Adrenal gland (tissue), 19 donors: ENCODE measurements at places on chromosomes 6 and 20. TPM values are rescaled to one million over a fixed set of nuclear protein-coding genes. Genes with fewer than 3 reads are reported as not detected.

GRCh38 chr6:112343977-112344376, 3.2 kb upstream of the RFPL4B start:
- H3K27me3 ChIP-seq = no peaks in the 10 kb centered on the region
- DNase-seq = no peak

GRCh38 chr6:101003075-101003474, 121.9 kb upstream of the ASCC3 start:
- no peak for DNase-seq
- no peaks in the 10 kb centered on the region for H3K4me1 ChIP-seq
- no peaks in the 10 kb centered on the region for H3K36me3 ChIP-seq

- H3K27ac ChIP-seq = no peak overlapping the region
- DNase-seq = no peak
- no peaks in the 10 kb centered on the region for H3K36me3 ChIP-seq
- H3K4me3 ChIP-seq = no peak overlapping the region
Observed at GRCh38 chr6:111585974-111586315, 19.7 kb downstream of the TRAF3IP2 start.

- no peaks in the 10 kb centered on the region for H3K27me3 ChIP-seq
- DNase-seq = peak; percentile 35
- no peak overlapping the region for H3K27ac ChIP-seq
- H3K4me1 ChIP-seq = peaks cover 51% of the 10 kb centered on the region
Observed at GRCh38 chr20:1467355-1468116, 887 bp upstream of the NSFL1C start.

DNA sequence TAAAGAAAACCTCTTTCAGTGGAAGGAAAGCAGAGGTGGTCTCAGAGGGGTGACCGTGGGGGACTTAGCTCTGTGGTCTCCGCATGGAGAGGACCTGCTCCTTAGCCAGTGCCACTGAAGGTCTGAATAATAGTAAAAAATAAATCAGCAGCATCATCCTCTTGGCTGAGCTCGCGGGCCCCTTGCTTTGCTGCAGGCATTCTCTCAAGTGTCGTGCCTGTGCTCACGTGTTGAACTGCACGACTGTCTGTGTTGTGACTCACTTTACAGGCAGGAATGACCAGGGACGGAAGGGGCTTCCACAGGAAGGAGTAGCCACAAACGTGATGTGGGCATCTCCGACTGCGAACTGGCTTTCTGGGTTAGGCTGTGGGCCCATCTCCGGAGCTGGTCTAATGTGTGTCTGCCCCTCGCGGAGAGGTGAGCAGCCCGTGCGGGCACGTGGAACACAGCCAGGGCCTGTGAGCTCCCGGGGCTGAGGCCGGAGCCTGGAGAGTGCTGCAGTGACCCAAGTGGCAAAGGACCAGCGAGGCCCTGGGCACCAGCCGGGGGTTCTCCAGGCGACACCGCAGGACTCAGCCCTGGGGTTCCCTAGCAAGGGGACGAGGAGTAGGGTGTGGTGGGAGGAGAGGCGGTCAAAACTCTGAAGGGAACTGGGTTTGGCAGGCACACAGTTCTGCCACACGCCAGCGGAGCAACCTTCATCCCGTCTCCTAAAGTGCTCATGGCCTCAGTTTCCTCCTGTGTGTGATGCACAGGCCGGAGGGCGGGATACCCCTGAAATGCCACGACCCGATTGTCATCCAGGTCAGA, 89.2 kb downstream of the RAMACL start:
- H3K4me3 ChIP-seq = no peak overlapping the region
- H3K36me3 ChIP-seq = no peaks in the 10 kb centered on the region
- no peak for DNase-seq

DNA sequence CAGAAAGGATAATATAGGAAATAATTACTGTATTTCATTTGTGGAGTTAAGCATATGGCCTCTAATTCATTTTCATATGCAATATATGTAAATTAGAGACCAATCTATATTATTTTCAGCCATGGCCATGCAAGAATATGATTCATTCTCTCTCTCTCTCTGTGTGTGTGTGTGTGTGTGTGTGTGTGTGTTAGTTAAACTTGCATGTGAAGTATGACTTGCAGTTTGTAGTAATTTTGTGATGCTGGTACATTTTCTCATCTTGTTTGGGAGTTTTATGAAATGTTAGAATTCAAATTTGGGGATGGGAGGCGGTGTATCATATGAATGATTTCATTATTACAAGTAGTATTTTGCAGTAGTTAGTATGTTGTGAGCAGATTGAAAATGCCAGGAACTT, 74.8 kb downstream of the JARID2 start:
- no peak for DNase-seq
- no peak overlapping the region for H3K4me3 ChIP-seq
- peaks cover 7% of the 10 kb centered on the region for H3K4me1 ChIP-seq
- no peaks in the 10 kb centered on the region for H3K36me3 ChIP-seq

GRCh38 chr6:100163035-100163434, 169.0 kb upstream of the MCHR2 start:
- no peak for DNase-seq
- H3K27me3 ChIP-seq = no peaks in the 10 kb centered on the region
- H3K36me3 ChIP-seq = no peaks in the 10 kb centered on the region
- no peak overlapping the region for H3K4me3 ChIP-seq

GRCh38 chr6:72376736-72377135, 245.1 kb upstream of the KCNQ5 start:
- no peak for DNase-seq
- no peak overlapping the region for H3K27ac ChIP-seq
- no peaks in the 10 kb centered on the region for H3K4me1 ChIP-seq
- no peaks in the 10 kb centered on the region for H3K36me3 ChIP-seq

GRCh38 chr20:17227669-17228623, 1.1 kb downstream of the PCSK2 start:
- H3K4me1 ChIP-seq = no peaks in the 10 kb centered on the region
- H3K4me3 ChIP-seq = no peak overlapping the region
- no peak overlapping the region for H3K27ac ChIP-seq
- no peak for DNase-seq
- H3K36me3 ChIP-seq = no peaks in the 10 kb centered on the region
- peaks cover 33% of the 10 kb centered on the region for H3K27me3 ChIP-seq

- no peaks in the 10 kb centered on the region for H3K27me3 ChIP-seq
- H3K4me3 ChIP-seq = no peak overlapping the region
- H3K27ac ChIP-seq = no peak overlapping the region
Observed at GRCh38 chr6:48961781-48962415, 501.2 kb downstream of the MMUT start.

Gene PAK5
- 4.9 TPM for total RNA-seq

Gene ZC2HC1B
- not detected for total RNA-seq
